Chondrocyte (in vitro differentiated cells): ENCODE measurements at places on chromosomes 11 and 22. TPM values are rescaled to one million over a fixed set of nuclear protein-coding genes. Genes with fewer than 3 reads are reported as not detected.

The SHISAL1 gene
- 7.5 to 20.9 TPM (median 8.3 TPM) in 3 replicates for total RNA-seq

The OR52L1 gene
- total RNA-seq, result not detected in 3 replicates

The CYP2D6 gene
- 0.75 to 1.7 TPM (median 0.95 TPM) in 3 replicates for total RNA-seq

The APOL2 gene
- 58.7 to 84.1 TPM (median 83.8 TPM) in 3 replicates for total RNA-seq

- no peak for DNase-seq
Observed at GRCh38 chr11:83116015-83116641, 40.8 kb upstream of the PCF11 start.

DNA sequence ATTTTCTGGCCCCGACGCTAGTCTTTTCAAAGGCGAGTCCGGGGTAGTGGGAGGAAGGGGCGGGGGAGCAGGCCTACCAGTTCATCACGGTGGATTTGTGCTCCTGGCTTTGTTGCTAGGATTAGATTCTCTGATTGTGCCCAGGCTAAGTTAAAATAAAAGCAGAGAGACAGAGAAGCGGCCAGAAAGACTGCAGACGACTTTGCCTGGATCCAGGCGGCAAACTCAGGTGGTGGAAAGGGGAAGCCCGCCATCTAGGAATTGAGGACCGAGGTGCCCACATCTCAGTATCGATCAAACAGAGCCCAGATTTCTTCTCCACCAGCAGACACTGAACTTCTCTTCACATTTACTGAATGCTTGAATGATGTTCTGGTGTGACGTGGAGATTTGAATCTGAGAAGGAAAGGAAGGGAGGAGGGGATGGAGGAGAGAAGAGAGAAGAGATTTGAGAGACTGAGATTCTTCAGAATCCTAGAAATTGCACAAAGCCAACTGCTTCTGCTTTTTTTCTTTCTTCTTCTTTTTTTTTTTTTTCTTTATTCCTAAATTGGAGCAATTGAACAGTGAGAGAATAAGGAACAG is 2.7 kb downstream of the FAT3 start:
- DNase-seq, result no peak

GRCh38 chr22:44605486-44605885 is 96.5 kb upstream of the PRR5 start:
- no peak for DNase-seq

- no peak for DNase-seq
Observed at GRCh38 chr11:111347002-111347722, 31.9 kb downstream of the POU2AF1 start.

- no peak for DNase-seq
Observed at GRCh38 chr11:99015634-99016454, 4.9 kb upstream of the CNTN5 start.

DNA sequence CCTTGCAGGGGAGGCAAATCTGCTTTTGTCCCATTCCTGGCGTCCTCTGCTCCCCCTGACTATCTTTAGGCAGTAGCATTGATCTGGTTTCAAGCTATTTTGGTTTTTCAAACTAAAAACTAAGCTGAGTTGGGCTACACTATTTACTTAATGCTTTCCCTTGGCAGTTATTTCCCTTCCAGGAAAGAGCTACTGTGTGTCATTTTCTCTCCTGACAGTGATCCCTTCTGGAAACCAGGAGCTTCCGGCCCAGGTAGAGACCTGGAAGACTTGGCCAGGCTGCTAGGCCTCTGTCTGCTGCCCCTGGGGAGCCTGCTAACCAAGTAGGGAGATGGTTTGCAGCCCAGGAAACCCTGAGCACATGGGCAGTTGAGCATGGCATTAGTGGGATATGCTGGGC is 35.0 kb downstream of the NAV2 start:
- no peak for DNase-seq

The TRIM22 gene
- total RNA-seq, result 85.9 to 108 TPM (median 94.7 TPM) in 3 replicates

The SYT12 gene
- 7.2 to 15.3 TPM (median 7.2 TPM) in 3 replicates for total RNA-seq

DNA sequence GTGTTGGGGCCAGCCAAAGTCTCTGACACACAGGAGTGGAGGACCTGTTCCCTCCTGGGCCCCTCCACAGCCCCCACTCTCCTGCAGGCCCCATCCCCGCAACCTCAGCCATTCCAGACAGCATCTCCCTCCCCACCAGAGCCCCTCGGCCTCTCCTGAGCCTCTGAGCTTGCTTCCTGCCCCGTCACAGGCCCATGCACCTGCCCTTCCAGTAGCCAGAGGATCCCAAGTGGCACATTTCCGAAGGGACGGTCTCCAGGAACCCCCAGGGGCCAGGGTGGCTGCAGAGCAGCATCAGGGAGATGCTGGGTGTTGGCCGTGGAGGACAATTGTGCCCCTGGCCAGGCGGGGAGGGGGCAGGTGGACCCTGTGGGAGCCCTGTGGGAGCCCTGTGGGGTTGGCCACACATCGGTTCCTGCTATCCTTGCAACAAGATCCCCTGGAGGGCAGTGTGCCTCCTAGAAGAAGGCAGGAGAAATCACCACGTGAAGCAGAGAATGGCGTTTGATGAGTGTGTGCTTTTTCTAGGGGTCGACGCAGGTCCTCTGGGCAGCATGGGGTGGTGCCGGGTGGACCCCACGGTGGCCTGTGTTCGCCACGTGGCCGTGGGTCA is 45.3 kb upstream of the PPARA start:
- DNase-seq, result no peak
